ENCODE measurements at places on chromosomes 4 and X.
A peak's percentile ranks its signal among the peaks of the same experiment; 100 is the strongest.

- DNase-seq, result no peak
Measured at GRCh38 chr4:23728971-23729370, 160.9 kb downstream of the PPARGC1A start.

DNA sequence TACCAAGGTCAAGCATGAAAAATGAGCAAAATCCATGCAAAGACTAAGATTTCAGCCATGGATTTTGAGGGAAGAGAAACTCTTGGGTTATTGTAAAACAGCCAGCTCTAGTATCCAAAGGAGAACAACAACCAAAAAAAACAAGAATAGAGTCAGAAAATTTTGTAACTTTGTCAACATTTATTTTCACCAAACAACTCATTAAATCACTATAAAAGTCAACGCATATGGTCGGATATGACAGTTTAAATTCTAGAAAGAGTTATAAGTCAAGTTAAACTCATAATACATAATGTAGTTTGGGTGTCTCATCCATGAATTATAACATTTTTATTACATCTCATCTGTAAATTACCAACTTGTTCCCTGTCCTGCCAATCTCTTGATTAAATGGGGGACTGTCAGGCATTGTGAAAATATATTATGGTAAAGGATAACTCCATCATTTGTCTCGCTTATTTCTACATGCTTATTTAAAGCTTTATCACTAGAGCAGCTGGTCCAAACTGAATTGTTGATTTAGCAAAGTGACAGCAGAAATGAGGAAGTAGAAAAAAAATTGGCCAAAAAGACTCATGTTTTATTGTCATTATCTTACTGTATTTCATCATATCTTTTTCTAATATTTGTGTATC, 224.8 kb upstream of the NOCT start:
- DNase-seq, result no peak

DNA sequence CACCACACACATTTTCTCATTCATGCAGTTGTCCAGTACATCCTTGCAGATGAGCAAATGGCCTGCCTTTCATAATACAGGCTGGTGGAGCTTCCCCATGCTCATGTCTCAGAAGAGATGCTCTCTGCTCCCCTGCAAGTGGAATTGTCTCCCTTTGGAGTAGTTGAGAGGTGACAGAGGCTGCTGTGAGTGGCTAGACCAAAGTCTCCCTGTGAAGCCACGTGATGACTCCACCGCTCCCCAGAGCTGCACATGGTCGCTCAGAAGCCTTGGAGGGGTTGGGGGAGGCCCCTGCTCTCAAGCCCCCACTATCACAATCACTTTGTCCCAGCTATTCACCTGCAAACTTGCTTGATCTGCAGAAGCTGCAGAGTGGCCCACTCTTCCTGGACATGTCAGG, 1.5 kb upstream of the GPR78 start:
- no peak for DNase-seq

DNA sequence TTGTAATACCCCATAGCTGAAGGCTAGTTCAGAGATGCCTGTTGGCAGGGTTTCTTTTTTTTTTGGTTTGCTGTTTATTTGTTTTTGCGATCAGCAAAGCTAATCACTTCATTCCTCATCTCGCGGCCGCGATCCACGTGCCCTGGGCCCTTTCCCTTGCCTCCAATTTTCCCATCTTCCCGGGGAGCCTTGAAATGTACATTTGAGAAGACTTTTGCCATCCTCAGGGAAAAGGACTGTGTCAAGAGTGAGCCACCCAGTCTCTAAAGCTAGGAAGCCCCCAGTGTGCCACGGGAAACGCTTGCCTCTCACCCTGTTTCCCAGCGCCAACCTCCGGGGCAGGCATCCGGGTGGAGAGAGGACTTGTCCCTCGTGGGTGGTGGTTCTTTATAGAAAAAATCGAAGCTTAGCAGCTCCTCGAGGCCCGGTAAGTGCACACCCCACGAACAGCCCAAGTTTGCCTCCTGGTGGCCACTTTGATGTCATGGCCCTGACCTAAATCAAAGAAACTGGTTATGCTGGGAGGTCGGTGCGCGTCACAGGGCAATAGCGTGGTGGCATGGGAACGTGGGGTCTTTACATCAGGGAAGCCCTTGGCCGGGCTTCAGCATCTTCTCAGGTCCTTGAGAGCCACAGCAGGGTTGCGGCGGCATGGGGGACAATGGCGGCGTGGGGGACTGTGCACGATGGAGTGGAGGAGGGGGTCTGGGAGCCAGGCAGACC, 42.0 kb downstream of the MAP7D3 start:
- peak; percentile 39 for DNase-seq

DNA sequence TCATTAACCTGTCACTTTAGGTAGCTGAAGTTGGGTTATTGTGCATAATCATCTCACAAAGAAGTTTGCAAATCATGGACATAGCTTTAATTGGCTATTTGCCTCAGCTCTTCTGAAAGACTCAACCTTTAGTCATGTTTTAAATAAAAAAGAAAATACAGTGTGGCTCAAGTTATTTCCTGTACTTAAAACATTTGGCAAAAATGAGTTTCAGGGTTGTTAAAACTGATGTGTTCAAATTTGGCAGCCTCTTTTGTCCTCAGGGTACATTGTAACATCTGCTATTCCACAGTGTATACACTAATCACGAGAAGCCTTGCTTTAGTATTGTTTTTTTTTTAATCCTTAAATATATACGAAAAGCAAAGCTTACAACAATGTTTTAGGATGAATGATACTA, 31.5 kb upstream of the HPGD start:
- no peak for DNase-seq

DNA sequence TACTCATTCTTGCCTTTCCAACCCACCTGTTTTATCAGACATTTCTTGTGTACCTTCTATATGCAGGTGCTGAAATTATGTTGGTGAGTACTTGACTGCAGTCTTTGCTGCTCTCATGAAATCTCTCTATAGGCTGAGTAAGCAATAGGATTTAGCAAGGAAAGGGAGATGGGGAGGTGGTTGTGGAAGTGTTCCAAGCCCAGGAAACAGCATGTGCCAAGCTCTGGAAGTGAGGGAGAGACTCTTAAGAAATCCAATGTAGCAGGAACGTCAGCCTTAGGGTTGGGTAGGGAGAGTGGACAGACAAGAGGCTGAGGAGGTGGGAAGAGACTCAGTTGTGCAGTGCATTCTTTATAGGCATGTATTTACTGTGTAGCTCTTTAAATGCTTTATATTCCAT, 5.6 kb downstream of the SEPTIN11 start:
- DNase-seq, result no peak

- peak; percentile 68 for DNase-seq
Measured at GRCh38 chr4:153573881-153574802, 108.0 kb downstream of the TMEM131L start.

DNA sequence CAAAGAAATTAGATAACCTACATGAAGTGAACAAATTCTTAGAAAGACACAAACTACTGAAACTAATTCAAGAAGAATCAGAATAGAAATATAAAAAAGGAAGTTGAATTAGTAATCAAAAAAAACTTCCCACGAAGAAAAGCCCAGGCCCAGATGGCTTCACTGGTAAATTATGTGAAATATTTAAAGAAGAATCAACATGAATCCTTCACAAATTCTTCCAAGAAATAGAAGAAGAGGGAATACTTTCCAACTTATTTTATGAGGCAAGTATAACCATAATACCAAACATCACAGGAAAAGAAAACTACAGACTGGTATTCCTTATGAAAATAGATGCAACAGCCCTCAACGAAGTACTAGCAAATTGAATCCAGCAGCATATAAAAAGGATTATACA, 30.7 kb downstream of the MOSPD2 start:
- no peak for DNase-seq

GRCh38 chr4:37653601-37654000, 32.6 kb downstream of the RELL1 start:
- DNase-seq, result no peak

GRCh38 chrX:17520016-17520615, 145.1 kb downstream of the NHS start:
- DNase-seq, result no peak

DNA sequence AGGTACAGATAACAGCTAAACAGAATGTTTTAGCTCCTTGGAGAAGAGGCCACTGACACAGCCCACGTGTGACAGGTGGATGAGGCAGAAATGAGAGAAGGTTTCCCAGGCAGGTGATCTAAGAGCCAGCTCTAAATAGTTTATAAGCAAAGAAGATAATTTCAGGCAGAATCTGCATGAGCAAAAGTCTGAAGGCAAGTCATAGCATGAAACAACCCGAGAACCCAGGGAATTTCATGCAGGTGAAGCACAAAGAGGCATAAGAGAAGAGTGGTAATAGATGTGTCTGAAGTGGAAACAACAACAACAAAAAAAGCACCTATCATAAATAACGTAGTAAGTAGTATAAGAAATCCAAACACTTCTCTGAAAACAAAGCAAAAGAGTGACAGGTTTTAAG, 275.8 kb upstream of the CPEB2 start:
- DNase-seq, result no peak

- no peak for DNase-seq
Measured at GRCh38 chr4:1488831-1489638, 82.8 kb upstream of the NKX1-1 start.

- DNase-seq, result no peak
Measured at GRCh38 chr4:36761607-36762006, 480.2 kb downstream of the DTHD1 start.

DNA sequence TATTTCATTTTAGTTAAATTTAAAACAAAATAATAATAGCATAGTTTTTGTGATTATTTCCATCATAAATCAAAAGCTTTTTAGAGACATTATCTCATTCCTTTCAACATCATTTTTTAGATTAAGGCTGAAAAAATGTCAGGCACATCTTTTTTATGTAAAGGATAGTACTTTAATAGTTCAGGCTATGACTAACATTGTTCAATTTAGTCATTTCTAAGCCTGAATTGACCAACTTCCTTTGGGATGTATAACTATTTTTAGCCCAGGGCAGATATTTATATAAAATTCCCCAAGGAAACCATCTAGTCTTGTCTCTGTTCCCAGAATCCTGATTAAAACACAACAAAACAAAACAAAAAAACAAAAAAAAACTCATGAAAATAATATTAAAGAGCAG, 145.6 kb upstream of the PCDH18 start:
- no peak for DNase-seq

DNA sequence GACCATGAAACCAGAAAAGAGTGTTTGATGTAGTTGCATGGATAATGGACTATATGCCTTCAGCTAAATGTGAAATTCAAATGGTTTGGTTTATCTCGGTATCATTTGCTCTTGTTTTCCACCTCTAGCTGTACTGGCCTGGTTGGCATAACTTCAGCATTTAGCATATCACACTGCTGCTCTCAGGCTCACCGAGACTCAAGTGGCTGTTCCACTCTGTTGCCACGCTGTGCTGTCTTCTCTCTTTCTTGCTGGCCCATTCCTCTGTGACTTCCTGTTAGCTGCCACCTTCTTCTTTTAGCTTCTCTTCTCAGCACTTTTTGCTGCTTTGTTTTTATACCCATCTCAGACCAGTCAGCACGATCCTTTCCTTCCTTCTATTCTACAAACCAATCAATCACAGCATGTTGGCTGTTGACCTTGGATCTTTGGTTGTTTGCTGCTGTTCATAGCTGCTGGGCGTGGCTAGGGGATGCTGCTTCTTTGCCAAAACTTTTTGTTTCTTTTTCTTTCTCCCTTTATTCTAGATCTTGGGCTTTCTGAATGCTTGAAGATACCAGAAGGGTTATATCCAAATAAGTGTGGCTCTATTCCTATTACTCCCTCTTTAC, 24.0 kb downstream of the INTS6L start:
- no peak for DNase-seq

DNA sequence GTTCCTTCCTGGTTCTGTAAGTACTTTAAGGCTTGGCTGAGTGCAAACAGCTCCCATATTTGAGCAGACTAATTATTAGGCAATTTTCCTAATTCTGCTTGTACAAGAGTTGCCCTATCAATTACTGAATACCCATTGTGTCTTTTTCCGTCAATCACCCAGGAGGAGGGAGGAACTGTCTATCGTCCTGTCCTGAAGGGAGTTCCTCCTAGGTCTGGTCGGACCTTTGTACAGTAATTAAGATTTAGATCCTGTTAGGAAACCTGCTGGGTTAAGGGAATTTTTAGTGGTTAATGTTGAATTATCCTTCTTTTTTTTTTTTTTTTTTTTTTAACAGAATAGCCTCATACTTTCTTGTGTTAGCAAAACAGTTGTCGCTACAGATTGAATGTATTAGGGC, 130.1 kb downstream of the KDM6A start:
- DNase-seq, result no peak

GRCh38 chrX:68462197-68462596, 28.9 kb upstream of the OPHN1 start:
- no peak for DNase-seq

- no peak for DNase-seq
Measured at GRCh38 chrX:21802839-21803238, 36.6 kb upstream of the MBTPS2 start.

DNA sequence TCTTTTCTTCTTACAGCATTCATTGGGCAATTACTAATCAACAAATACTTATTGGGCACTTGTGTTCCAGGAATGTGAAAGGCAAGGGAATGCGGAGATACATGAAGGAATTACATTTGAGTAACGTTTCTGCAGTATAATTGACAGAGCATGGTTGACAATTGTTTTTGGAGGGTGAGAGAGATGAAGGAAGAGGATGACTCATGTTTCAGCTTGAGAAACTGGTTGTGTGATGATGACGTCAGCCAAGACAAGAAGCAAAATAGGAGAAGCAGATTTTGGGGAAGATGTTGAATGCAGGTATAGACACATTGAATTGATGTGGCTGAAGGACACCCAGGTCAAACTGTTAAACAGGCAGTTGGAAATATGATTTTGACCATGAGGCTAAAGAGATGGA, 8.0 kb upstream of the CPEB2 start:
- no peak for DNase-seq

GRCh38 chrX:5907207-5907606, 321.5 kb downstream of the NLGN4X start:
- no peak for DNase-seq

DNA sequence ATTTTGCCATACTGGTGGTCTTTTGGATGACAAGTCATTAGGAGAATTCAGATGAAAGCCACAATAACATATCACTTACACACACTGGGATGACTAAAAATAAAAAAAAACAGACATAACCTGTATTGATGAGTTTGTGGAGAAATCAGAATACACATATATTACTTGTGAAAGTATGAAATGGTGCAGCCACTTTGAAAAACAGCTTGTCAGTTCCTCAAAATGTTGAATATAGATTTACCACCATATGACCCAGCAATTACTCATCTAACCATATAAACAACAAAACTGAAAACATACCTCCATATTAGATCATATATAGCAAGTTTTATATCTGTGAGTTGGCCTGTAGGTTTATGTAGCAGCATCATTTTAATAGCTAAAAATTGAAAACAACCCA, 608.7 kb downstream of the TLL1 start:
- DNase-seq, result no peak

DNA sequence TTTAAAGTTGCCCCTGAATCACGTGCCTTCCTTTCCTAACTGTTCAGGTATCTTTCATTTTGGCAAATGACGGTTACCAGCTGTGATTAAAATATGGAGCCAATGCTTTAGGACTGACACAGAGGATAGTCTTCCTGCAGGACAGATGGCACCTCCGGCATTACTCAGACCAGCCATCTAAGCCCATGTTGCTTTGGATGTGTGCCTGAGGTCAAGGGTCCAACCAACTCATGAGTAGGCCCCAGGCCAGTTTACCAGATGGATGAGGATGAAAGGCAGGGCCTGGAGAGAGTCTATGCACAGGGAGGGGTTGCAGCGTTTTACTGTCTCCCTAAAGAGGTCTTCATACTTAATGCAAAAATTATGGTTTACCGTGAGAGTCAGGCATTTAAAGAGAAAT, 174.0 kb upstream of the GATB start:
- DNase-seq, result no peak

- no peak for DNase-seq
Measured at GRCh38 chrX:139049465-139049864, 337.9 kb upstream of the FGF13 start.

GRCh38 chr4:137226900-137227299, 305.4 kb downstream of the PCDH18 start:
- DNase-seq, result no peak

Measured in activated CD8-positive, alpha-beta memory T cell treated with anti-CD3 and anti-CD28 coated beads, Interleukin-2, amount 50 U/mL, for 4 hours (primary cell).